ENCODE measurements at places on chromosomes 3 and 15.

GRCh38 chr15:82950295-82950694 is 2.2 kb downstream of the HOMER2 start:
- DNase-seq, result no peak

GRCh38 chr3:191120447-191121298 is 78.4 kb upstream of the OSTN start:
- DNase-seq, result peak; percentile 48

GRCh38 chr3:30440147-30440604 is 166.2 kb upstream of the TGFBR2 start:
- peak; percentile 17 for DNase-seq

GRCh38 chr3:112303764-112304325 is 9.8 kb upstream of the SLC9C1 start:
- peak; percentile 11 for DNase-seq

DNA sequence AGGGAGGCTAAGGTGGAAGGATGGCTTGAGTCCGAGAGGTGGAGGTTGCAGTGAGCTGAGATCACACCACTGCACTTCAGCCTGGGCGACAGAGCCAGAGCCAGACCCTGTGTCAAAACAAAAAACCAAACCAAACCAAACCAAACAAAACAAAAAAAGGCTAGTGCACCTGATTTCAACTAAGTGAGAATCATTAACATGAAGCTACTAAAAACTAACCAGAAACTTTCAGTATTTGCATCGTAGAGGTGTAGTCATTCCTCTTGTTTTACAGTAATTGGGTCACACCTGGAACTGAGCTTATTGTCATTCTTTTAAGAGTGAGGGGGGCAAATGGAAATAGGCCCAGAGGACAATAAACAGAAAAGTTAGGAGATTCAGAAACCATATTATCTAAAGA is 58.5 kb downstream of the ST6GAL1 start:
- DNase-seq, result no peak

DNA sequence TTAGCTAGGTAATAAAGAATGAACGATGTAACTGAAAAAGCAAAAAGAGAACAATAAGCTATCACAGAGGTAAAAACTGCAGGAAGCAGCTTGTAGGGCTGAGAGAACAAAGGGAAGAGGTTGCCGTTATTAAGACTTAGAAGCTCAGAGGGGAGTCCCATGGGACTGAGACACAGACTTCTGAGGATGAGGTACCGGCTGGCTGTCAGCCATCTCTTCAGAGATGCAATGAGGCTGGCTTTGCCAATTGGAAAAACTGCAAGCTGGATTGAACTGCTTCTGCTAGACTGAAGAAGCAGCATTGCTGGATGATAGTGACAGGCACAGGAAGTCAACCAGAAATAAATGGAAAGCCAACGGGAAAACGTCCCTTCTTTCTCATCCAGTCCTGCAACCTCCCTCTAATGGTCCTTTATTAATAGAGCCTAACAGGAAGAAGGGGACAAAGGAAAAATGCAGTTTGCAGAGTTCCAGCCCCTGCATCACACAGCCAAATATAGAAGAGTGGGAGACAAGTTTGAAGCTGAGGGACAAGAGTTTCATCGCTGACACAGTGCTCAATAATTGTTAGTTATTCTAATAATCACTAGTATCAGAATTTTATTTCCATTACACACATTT is 21.1 kb upstream of the KLHL6 start:
- no peak for DNase-seq

DNA sequence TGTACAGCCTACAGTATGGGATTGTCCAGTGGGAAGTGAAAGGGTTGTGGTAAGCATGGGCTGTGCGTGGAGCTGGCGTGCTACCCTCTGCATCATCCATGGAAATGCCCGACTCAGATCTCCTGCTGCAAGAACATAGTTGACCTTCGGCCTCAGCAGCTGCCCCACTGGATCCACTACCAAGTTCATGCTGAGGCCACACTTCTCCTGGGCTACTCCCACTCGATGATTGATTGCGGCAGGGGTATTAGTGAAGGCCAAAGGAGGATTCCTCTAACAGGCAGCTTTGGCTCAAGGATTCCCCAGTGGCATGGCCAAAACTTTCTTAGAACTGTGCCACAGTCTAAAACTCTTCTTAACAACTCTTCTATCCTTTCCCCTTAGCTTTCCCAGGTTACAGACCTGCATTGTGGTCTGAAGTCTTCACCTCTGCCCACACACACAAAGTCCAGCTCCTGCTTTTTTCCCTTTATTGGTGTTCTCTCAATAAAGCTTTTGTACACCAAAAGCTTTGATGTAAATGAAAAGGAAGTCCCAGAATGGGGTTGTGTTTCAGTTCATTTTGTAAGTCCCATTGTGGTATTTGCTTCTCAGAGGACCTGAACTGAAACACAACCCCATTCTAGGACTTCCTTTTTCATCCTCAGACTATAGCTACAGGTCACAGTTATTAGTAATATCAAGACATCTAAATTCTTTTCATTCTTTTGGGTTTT is 4.9 kb upstream of the TBC1D5 start:
- no peak for DNase-seq

DNA sequence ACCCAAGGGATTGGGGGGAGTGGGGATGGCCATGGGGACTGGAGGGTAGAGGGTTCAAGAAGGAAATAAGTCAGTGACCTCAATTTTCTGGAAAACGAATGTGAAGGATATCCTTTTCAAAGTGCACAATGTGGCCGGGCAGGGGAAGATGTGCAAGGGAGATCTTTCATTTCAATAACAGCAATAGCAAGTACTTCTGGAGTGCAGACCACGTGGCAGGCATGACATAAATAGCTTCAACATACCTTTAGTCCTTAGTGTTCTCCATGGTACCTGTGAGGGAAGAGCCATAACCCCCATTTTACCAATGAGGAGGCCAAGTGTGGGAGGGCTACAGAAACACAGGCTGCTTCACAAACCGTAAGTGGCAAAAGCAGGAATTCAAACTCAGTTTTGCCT is 138.7 kb downstream of the FOXP1 start:
- DNase-seq, result no peak

GRCh38 chr3:11001020-11001657 is 8.6 kb downstream of the SLC6A1 start:
- DNase-seq, result no peak

DNA sequence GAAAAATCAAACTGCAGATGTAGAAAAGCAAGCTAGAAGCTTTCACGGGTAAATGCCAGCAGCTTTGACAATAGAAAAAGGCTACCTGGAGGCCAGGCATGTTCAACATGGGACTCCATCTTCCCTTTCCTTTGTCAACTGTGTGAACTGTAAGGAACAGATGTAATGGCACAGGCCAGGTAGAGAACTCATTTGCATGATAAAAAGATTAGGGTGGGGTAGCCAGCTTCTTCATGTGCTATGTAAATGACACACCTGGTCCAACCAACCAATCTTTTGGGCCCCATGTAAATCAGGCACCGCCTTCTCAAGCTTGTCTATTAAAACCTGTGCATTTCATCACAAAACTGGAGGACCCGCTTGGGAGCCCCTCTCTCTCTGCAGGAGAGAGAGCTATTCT is 686.5 kb upstream of the GOLIM4 start:
- DNase-seq, result no peak

DNA sequence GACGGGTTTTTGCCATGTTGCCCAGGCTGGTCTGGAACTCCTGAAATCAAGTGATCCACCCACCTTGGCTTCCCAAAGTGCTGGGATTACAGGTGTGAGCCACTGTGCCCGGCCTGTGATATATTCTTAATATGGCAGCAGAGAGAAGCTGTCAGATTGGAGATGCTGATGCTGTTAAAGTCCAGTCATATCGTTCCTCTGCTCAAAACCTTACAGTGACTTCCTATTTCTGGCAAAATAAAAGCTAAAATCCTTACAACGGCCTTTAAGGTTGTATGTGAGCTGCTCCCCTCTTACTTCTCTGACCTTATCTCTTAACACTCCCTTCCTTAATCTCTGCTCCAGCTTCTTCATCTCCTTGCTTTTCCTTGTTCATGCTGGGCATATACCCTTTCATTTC is 26.6 kb upstream of the MGA start:
- DNase-seq, result no peak

- no peak for DNase-seq
These were observed 1.7 kb downstream of the VPS39 start for GRCh38 chr15:42206406-42206805.

- DNase-seq, result no peak
These were observed 39.2 kb downstream of the RAB27A start for GRCh38 chr15:55250392-55250791.

GRCh38 chr15:97712530-97712929 is 248.0 kb upstream of the ARRDC4 start:
- no peak for DNase-seq

DNA sequence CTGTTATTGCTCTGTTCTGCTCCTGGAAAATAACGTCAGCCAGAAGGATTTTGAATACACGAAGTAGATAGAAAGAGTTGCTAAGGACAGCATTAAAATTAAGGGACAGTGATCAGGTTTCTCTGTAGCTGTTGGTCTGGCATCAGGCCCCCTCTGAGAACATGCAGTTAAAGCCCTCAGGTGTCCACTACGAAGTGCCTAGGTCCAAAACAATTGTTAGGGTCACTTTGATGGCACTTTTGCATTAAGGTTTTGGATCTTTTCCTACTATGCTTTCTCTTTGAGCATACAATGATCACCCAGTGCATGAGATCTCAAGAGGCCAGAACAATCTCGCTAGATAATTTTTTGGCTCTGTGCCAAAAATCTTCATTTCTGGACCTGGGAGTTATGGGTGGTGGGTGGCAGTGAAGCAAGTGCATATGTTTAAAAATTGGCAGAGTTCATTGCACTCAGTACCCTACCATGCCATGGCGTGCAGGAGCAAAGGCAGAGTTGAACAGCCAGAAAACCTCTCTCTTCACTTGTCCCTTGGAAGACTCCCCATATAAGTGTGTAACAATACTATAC is 797.6 kb downstream of the ROBO2 start:
- DNase-seq, result no peak

DNA sequence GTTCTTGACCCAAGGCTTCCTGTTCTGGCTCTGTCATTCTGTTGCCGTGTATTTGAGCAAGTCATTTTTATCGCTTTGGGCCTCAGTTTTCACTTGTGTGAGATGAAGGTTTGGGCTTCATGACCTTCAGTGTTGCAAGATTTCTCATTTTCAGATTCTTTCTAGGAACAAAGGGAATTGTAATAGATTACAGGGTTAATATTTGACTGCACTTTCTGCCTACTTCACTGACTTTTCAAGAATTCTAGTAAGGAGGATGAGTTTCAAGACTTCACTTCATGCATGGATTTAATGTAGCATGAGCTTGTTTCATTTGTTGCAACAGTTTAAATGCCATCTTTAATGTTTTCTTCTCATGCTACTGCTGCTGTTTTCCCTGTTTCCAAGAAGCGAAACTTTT is 226.5 kb downstream of the NLGN1 start:
- DNase-seq, result peak; percentile 56

DNA sequence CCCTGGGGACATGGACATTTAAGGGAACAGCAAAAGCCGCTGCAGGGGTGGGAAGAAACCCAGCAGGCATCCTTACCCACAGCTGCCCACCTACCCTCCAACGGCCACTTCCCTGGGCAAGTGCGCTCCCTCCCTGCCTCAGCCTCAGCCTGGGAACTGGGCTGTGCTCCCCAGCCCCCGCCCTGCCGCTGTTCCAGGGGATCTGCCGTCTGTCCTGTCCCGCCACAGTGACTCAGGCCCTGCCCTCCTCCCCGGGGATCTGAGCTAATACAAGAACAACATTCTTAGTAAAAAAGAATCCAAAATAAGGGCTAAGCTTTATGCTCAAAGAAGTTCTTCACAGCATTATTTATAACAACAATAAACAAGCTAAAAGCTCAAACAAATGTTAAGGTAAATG is 7.4 kb upstream of the IQSEC1 start:
- DNase-seq, result no peak

- DNase-seq, result peak; percentile 80
These were observed 284 bp upstream of the TSC22D2 start for GRCh38 chr3:150407808-150408220.

DNA sequence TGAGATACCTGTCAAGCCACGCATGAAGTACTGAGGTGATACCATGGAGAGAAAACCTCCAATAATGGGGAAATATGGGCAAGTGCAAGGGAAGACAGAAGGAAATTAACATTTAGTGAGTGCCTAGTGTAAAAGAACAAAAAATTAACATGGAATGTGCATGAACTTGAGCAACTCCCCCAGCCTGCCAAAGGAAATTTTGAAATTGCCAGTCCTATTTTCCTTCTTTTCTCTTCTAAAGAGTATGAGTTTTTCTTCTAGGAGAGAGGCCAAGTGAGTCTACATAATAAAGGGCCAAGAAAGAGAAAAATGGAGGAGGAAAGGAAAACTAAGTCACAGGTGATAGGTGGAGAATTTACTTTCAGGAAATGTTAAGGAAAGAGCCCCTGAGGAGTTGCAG is 602.4 kb upstream of the MDFIC2 start:
- DNase-seq, result no peak

GRCh38 chr3:146625186-146625775 is 20.1 kb upstream of the PLSCR5 start:
- DNase-seq, result peak; percentile 52

DNA sequence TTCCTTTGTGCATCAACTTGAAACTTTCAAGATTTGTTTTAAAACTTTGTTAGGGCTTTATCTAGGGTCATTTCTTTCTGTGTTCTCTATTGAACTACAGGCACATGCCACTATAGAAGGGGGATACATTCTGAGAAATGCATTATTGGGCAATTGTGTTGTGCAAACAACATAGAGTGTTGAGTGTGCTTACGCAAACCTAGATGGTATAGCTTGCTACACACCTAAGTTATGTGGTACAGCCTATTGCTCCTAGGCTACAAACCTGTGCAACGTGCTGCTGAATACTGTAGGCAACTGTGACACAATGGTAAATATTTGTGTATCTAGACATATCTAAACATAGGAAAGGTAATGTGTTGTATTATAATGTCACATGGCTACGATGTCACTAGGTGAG is 33.0 kb upstream of the KLF13 start:
- no peak for DNase-seq

DNA sequence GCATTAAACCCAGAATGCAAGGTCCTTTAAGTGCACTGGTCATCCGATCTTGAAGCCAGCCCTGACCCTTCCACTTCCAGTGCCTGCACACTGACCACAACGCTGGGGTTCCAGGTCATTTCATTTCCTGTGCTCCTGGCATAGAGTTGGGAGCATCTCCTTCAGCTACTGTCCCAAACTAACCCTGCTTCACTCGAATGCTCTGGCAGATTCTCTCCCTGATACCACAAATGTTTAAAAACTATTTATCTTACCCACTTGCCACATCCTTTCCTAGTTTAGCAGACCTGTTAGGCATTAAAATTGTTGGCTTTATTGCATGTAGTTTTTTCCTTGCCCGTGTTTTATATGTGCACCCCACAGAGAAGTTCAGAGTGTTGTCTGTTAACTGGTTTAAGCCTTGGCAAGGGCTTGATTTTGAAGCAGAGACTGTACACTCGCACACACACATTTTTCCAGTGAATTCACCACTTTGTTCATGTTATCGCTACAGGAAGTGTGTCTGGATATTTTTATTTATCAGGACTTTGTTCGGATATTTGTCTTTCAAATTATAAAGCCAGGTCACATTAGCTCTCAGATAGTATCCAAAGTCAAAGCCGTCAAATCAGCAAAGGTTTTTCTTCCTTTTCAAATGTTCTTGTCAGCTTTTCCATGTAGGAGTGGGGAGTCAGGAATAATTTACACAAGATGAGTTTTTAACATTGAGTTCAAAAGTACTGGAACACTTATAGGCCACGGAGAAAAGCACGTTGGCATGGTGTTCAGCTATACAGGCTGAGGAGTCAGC is 77.3 kb downstream of the ABI3BP start:
- no peak for DNase-seq

Data from ACHN (cell line).